ENCODE measurements at places on chromosomes 12 and 14.

GRCh38 chr12:115375186-115375991 is 691.4 kb upstream of the TBX3 start:
- no peak for DNase-seq

DNA sequence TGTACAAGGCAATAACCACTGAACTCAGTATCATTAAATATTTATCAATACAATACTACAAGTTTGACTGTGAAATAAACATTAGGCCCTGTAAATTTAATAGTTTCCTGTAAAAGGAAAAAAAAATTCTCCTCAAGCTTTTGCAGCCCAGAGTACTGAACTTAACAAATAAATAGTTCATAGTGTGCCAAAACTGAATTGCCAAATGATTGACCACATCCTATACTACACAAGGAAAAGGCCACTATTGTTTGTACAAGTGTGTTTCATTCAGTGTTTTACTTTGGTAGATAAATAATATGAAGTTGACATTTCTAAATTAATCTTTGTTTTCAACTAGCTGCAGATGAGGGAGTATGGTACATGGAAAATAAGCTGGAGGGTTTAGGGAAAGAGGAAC is 379.6 kb downstream of the FLRT2 start:
- DNase-seq = no peak

DNA sequence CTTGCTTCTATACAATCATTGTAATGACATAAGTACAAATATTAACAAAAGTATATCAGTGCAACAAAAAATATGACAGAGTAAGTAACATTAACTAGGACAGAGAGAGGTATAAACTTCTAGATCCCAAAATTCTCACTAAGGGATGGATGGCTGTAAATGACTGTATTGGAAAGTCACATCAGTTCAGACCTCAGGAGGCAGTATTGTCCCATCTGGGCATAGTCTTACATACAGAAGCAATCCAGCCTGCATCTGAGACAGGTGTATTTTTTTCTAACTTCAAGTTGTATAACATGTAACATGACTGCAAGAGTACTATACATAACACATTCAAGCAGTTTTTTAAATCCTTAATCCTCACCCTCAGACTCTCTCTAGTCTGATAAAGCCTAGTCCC is 99.0 kb downstream of the GARIN6 start:
- no peak for DNase-seq

DNA sequence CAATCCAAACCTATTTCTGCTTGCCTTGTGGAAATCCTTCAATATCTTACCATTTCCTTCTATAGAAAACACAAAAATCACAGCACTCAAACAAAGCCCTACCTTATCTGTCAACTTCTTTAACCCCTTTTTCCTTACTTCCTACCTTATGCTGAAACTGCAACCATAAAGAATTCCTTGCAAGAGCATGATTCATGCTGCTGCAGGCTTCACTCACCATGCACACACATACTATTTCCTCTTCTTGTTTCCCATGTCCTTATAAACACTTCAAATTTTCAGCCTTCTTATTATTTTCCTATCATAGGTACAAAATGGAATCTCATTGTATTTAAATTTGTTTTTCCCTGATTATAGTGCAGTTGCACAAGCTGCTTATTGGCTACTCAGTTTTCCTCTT is 23.3 kb downstream of the LMNTD1 start:
- no peak for DNase-seq

- DNase-seq = peak; percentile 80
Observed at GRCh38 chr12:47776471-47777143, 3.6 kb downstream of the SLC48A1 start.

GRCh38 chr12:28795311-28795710 is 353.8 kb upstream of the FAR2 start:
- peak; percentile 35 for DNase-seq

- no peak for DNase-seq
Observed at GRCh38 chr12:1162081-1162760, 171.2 kb downstream of the ERC1 start.

DNA sequence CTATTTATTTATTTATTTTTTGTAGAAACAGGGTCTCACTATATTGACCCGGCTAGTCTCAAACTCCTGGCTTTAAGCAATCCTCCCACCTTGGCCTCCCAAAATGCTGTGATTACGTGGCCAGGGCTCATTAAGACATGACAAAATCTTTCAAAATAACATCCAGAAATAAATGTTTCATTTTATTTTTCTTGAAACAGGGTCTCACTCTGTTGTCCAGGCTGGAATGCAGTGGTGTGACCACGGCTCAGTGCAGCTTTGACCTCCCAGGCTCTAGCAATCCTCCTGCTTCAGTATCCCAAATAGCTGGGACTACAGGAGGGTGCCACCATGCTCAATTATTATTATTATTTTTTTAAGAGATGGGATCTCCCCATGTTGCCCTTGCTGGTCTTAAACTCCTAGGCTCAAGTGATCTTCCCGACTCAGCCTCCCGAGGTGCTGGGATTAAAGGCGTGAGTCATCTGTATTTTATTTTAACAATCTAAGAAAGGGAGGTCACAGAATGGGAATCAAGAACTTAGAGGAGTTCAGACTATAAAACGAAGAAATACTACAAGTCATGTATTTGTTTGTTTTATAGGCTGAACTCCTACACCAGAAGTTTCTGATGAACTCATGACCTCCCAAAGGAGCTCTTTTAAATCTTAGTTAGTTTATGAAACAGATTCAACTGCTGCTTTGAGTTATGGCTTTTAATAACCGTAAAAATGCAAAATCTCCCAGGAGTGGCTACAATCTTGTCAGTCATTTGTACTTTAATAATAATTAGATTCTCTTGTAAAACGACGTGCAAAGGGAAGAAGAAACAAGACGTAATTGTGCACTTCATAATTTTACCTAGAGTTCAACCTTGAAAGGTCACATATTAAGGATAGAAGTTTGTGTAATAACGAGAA is 2.1 kb upstream of the TMEM263 start:
- DNase-seq = no peak

DNA sequence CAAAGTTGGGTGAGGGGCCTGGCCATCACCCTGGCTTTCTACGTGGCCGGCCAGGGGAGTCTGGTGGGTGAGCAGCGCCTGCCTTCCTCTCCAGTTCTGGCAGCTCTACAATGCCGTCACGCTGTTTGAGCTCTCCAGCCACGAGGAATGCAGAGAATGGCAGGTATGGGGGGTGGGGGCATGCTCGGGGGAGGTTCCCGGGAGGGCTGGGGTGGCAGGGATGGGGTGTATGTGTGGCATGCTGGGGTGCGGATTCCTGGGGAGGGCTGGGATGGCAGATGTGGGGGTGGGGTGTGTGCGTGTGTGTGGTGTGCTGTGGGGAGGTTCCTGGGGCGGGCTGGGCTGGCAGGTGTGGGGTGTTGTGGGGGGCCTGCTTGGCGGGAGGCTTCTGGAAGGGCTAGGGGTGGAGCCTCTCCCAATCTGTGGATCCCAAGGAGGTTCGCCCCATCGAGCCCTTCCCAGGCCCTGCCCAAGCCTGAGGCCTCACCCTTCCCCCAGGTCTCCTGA is 18.5 kb downstream of the RHOF start:
- no peak for DNase-seq

- no peak for DNase-seq
Observed at GRCh38 chr12:90151491-90152015, 442.9 kb upstream of the ATP2B1 start.

DNA sequence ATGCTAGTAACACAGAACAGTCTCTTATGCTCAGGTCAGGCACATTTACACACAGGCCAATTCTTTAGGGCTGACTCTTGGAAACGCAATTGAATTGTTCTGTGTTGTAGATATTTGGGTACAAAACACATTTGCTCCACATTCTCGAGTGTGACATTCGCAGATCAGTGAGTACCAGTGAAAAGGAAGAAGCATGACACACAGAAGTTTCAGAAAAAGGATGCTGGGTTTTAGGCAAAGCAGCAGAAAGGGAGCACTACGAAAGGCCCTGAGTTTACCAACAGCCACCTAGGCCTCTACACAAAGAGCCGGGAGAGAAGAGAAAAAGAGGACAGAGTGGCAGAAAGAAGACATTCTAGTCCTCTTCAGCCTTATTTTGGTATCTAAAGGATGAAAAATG is 254.4 kb upstream of the BTG1 start:
- DNase-seq = no peak

- DNase-seq = no peak
Observed at GRCh38 chr12:113702276-113702675, 230.6 kb upstream of the LHX5 start.

- no peak for DNase-seq
Observed at GRCh38 chr14:90545966-90546751, 149.3 kb downstream of the CALM1 start.

GRCh38 chr12:128971802-128972201 is 118.5 kb downstream of the GLT1D1 start:
- DNase-seq = no peak

GRCh38 chr12:68148261-68148951 is 11.1 kb downstream of the IFNG start:
- no peak for DNase-seq

DNA sequence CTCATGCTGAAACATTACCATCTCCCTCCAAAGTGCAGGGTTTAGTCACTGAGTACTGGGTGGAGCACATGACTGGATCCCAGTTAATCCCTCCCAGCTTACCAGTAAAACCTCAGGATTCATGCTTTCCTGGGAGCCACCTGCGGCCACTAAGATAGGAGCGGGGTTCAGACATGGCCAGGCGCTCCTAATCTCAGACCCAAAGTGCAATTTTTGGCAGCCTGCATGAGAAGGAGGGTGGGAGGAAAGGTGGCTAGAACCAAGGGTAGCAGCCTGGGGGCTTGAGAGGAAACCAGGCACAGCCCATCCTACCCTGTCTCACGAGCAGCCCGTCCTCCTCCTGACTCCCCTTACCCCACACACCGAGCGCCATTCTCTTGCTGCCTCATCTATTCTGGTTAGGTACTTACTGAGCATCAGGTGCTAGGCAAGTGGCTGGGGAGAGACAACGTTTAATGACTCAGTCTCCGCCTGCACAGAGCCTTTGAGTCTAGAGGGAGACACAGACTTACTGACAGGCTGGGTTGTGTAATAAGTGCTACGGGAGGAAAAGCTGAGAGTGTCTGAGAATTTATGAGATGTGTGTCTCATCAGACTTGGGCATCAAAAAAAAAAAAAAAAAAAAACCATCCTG is 9.9 kb downstream of the GPRC5A start:
- DNase-seq = peak; percentile 54

GRCh38 chr14:42872786-42873185 is 1266.1 kb downstream of the LRFN5 start:
- no peak for DNase-seq

DNA sequence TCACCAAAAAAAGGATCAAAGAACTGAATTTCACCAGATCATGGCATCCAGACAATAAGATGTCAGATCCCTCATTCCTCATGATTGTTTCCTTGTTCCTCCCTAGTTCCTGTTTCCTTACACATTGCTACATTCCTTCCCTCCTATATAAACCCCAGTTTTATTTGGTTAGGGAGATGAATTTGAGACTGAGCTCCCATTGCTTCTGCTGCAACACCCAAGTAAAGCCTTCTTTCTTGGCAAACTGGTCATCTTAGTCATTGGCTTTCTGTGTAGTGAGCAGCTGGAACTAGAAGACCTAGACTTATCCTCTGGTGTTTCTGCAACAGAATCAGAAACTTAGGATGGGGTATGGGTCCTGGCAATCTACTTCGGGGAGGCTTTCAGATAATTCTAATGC is 217.9 kb downstream of the NOVA1 start:
- no peak for DNase-seq

- DNase-seq = peak; percentile 88
Observed at GRCh38 chr12:116319898-116320621, 42.6 kb upstream of the MED13L start.

GRCh38 chr12:51070004-51070403 is 13.4 kb downstream of the CSRNP2 start:
- DNase-seq = no peak

DNA sequence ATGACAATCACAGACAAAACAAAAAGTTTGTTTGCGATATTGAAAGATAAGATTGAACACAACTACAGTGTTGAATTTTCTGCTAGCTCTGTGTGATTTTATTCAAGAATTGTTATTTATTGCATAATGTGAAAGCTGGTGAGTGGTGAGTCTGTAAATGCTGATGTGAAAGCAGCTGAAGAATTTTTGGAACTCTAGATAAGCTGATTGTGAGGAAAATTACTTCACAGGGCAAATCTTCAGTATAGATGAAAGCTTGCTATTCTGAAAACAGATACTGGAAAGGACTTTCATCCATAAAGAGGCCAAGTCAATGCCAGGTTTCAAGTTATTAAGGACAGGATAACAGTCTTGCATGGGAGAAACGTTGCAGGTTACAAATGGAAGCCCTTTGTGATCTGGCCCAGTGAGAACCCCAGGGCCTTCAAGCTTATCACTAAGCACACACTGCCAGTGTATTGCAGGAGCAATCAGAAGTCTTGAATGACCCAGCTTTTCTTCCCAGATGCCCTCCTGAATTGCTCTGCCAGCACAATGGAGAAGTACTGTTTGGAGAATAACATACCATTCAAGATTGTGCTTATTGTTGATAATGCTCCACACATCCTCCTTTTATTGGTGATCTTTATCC is 153.7 kb downstream of the PCNX1 start:
- DNase-seq = no peak

- DNase-seq = peak; percentile 52
Observed at GRCh38 chr14:55245657-55246268, 25.5 kb upstream of the FBXO34 start.

DNA sequence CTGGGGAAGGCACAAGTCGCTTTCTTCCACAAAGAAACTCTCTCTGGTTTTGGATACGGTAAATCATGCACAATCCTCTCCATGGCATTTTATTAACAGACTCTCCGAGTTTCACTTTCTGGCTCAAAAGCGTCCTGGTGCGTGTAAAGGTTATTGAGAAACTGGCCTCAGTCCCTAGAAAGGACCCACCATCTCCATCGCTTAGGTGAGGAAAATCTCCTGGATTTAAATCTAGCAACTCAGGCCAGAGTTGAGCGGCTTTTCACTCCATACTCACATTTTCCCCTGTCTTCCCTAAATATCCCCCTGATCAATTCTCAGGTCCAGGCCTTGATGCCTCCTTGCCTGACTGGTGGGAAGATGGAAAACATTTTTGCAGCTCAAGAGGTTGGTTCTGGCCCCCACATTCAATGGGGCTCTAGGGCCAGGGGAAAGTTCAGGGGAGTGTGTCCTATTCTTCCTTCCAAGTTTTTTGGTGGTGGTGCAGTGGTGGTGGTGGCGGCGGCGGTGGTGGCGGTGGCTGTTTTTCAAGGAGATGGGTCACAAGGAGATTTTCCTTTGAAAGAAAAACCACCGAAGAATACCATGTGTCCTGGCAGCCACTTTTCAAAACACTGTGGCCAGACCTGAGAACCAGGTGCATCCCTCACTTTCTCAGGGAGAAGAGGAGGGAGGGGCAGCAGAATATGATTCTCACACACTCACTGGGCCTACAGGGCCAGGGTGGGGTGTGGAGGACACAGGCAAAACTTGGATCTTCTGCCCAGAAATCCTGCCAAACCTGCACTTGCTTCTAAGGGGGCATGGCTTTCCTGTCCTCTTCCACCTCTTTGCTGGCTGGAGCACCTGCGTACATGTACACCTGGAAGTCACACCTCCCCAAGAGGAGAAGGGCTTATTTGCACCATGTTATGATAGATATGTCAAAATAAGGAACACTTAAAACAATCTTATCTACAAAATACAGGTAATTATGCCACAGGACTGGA is 46.7 kb upstream of the PNMA1 start:
- DNase-seq = no peak

Measured in suppressor macrophage (primary cell).